ENCODE measurements at places on chromosomes 1 and 21. TPM values are rescaled to one million over a fixed set of nuclear protein-coding genes. Genes with fewer than 3 reads are reported as not detected.

DNA sequence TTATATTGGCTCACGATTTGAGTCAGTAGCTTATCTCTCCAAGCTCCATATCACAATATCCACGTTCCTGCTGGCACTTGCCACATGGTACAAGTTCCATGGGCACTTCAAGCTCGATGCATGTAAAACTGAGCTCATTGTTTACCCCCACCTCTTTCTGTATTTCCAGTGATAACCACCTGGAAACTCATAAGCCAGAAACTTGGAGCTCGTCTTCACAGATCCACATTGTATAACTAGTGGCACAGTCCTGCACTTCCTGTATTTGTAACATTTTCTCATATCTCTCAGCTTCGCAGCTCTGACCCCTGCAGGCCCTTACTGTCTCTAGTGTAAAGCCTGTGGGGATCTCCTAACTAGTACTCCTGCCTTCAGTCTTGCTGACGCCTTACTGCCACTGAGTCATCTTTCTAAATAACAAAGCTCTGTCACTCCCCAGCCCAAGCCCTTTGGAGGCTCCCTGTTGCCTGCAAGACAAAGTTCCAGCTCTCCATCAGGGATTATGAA lies 6.5 kb upstream of the C2CD4D start:
- DNase-seq, result no peak

- DNase-seq, result no peak
Observed at GRCh38 chr1:160731990-160732389, 7.1 kb upstream of the SLAMF7 start.

Gene MAP10
- 1.1 TPM for total RNA-seq

Gene NCMAP
- not detected for total RNA-seq

Gene LRRC71
- 0.32 TPM for total RNA-seq

- no peak for DNase-seq
Observed at GRCh38 chr1:109775398-109775797, 11.7 kb upstream of the EPS8L3 start.

All from mesenteric fat pad (tissue), 1 donor.